ENCODE measurements at places on chromosomes 1 and 21.

DNA sequence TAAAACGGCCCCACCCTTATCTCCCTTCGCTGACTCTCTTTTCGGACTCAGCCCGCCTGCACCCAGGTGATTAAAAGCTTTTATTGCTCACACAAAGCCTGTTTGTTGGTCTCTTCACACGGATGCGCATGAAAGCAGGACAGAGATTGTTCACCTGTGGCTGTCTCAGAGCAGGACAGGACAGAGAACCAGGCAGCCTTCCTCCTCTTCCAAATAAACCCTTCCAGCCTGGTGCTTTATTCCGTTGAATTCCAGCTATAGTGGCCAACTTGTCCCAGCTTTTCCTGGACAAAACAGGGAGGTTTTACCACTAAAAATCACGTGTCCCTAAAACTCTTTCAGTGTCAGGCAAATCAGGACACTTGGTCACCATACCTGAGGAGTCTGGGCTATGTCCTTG is 9.5 kb upstream of the DMRTB1 start:
- DNase-seq: no peak

DNA sequence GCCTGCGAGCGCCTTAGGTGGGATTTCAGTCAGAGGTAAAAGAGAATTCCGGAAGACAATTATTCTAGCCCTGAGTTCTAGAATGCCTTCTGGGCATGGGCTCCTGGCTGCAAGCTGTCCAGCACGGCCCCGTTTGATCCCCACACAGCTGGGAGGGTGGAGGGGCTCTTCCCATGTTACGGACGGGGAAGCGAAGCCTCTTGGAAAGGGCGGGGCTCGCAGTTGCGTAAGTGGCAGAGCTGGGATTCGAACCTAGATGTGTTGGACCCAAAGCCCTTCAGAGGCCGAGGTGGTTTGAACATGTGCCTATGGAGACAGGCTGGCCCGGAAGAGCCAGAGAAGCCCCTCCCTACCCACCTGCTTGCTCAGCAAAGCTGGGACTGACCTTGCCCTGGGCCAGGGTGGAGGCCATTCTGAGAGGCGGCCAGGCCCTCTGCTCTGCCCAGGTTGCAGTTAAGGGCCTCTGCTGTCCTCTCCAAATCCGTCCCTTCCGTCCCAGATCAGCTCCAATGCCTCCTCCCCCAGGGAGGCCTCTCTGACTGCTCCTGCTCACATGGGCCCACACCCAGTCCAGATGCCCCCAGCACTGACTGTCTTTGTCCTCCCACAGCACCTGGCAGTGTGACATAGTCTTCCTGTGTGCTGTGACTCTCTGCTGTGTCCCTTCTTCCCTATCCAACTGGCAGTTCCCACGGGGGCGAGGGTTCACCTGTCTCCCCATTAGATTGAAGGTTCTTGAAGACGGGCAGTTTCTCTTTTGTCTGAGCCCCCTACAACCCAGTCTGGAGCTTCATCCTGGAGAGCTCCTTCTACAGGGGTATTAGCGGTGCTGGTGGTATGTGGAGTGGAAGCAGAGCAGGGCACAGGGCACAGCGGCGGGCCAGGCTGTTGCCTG is 1.2 kb upstream of the HSPB7 start:
- no peak for DNase-seq

DNA sequence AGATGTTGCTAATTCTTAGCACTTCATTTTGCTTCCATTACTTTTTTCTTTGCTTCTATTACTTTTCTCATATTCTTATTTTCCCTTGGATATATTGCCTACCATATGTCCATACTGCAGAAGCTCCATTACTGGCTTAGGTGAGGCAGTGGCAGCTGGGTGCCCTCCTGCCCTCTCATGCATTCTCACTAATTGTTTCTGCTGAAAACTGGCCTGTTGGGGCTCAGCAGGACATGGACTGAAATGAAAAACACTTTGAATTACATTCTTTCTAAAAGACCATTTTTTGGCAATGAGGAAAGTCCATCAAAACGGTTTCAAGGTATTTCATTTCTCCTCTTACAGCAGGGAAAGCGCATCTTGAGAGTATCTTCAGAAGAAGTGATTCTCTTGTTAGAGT is 122.9 kb downstream of the MAST2 start:
- DNase-seq: no peak

DNA sequence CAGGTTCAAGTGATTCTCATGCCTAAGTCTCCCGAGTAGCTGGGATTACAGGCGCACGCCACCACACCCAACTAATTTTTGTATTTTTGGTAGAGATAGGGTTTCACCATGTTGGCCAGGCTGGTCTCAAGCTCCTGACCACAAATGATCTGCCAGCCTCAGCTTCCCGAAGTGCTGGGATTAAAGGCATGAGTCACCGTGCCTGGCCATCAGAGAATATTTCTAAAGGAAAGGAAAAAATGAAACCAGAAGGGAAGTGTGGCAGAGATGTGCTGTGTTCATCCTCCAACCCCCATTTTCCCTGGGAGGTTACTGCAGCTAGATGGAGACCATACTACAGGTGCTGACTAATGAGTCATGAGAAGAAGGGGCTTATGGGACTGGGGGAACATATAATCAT is 964.1 kb downstream of the TTLL7 start:
- no peak for DNase-seq

- no peak for DNase-seq
These were observed 51.5 kb upstream of the EDARADD start for GRCh38 chr1:236342403-236343245.
